ENCODE measurements at places on chromosomes 5 and 9.

DNA sequence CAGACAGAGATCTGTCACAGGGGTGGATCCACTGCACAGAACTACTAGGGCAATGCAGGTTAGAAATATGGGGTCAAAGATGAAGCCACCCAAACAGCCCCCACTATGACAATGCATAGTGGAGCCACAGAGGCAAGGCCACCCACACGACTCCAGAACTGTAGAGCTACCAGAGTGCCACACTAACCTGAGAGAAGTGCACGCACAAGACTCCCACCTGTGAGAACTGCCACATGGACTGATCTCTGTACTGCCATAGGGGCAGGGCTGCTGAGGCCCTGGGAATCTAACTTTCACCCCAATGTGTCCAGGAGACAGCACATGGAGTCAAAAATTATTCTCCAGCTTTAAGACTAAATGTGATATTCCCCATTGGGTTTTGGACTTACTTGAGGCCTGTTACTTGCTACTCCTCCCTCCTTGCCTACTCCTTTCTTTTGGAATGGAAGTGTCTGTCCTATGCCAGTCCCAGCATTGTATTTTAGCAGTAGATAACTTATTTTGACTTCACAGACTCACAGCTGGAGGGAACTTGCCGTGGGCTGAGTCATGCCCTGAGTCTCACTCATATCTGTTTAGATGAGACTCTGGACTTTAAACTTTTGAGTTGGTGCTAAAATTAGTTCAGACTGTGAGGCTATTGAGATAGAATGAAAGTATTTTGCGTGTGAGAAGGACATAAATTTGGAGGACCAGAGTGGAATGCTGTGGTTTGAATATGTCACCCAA, 853.3 kb downstream of the MAT2B start:
- no peak for DNase-seq

GRCh38 chr5:75623846-75624245, 12.6 kb downstream of the ANKDD1B start:
- no peak for DNase-seq

DNA sequence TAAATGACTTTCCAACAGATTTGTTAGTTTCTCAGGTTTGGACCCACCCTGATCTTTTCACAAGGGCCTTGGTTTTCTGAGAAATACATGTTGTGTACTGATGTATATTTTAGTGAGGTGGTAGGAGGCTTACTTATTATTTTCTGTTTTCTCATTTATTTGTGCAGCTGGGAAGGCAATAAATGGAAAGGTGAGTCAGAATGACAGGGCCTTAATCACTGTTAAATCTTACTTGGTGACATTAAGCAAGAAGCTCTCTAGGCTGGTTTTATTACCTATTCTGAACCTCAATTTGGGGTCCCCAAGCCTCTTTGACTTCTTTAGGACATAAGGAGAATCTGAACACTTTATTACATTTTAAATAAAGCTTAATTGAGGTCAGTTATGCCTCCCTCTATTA, 214.0 kb upstream of the DAB2 start:
- no peak for DNase-seq

GRCh38 chr9:78967596-78968217, 604.1 kb upstream of the TLE4 start:
- DNase-seq = no peak

GRCh38 chr5:139642213-139642612, 5.9 kb upstream of the CXXC5 start:
- DNase-seq = no peak
